T-cell (primary cell): ENCODE measurements at places on chromosomes 16 and 17.

DNA sequence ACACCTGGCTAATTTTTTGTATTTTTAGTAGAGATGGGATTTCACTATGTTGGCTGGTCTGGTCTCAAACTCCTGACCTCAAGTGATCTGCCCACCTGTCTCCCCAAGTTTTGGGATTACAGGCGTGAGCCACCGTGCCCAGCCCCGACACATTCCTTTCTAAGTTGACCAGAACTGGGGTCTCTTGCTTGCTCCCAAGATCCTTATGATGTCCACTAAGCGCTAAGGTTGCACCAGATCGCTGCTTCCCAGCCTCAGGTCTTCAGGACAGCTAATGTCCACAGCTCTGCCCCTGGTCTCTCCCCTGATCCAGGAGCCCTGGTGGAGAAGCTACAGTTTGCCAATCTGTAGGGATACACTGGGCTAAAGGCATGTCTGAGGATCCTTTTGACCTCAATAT, 29.5 kb downstream of the NSMCE1 start:
- DNase-seq: no peak

DNA sequence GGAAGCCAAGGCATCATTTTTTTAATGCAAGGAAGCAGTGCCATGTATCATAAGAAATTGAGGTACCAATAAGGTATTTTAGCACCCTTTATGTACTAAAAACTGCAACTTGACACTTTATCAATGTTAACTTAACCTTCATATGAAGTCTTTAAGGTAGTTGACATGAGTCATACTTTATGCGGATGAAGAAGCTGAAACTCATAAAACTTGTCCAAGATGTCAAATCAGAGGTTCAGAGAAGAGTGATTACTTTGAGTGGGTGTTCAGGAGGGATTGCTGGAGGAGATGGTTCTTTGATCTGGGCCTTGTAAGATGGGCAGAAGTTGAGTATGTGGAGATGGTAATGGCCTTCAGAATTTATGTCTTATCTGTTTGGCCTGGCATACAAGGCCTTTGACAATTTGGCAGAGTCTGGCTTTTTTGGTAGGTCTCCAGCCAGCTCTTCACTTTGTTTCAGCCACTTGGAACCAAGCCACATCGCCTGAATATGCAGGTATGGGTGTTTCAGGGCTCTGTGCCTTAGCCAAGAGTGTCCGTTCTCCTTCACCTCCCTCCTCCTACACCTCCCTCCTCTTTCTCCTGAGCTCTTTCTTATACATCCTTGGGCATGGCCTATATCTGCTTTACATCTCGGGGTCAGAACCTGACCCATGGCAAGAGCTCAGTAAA, 23.7 kb downstream of the YPEL2 start:
- DNase-seq: no peak

- no peak for DNase-seq
Observed at GRCh38 chr17:59372138-59372751, 40.8 kb downstream of the YPEL2 start.

- no peak for DNase-seq
Observed at GRCh38 chr16:27108051-27108770, 41.5 kb downstream of the C16orf82 start.

DNA sequence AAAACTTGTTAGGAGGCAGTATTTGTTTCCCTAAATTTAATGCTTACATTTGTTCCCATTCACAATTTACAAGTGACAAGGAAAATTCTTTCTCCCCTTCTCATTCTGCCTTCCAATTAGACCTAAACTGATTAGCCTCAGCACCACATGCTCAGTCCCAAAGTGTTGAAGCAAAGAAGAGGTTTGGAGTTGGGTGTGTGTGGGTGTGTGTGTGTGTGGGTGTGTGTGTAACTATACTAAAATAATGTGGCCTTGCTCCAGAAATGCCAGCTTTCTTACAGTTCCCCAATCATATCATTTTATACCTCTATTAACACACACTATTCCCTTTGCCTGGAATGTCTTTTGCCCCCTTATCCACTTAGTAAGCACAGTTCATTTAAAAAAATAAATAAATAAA, 6.9 kb upstream of the UTP6 start:
- no peak for DNase-seq

DNA sequence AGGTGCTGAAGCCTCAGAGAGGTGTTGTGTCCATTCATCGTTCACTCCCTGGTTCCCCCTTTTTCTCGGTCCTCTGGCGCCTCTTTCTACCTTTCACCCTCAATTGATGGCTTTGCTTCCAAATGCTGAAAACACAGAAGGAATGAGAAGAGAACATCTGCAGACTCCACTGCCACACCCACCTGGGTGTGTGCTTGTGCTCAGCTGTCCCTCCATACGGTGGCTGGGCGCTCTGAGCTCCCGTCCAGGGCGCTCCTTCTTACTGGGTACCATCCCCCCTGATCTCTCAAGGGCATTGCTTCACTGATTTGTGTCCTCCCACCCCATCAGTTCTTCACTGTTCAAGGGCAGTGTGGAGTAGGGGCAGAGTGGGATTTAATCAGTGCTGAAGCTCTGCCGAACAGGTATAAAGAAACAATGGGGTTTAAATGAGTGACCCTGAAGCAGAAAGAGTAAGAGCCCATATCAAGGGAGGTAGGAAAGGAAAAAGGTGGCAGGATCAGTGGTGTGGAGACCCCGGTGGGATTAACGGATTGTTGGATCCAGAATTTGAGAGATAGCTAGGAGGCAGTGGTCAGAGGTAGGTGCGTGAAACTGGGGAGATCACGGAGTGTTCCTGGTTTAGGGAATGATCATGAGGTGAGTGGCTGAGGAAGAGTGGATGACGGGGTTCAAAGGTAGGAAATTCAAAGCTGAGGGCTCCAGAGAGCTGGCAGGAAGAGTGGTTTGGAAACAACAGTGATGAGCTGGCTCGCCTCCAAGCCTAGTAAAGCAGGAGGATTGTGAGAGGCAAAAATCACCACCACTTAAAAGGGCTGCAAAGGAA, 40.8 kb downstream of the MRTFB start:
- no peak for DNase-seq

- no peak for DNase-seq
Observed at GRCh38 chr17:80129006-80129565, 17.8 kb downstream of the EIF4A3 start.

DNA sequence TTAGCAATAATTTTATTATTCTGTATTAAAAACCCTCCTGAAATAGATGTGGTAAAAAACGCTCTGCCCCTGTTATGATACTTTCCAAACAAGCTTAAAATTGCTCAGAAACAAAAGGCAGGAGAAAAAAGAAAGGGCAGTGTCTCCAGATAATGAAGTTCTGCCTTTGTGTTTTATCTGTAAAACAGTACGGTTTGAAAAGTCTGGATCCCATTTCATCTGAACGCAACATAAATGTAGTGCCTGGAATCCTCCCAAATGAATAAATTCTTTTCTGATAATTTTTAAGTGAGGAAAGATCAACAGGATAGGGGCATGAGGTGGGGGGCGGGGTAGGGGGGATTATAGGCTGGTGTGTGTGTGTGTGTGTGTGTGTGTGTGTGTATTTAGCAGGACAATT, 87.5 kb upstream of the SOX9 start:
- no peak for DNase-seq

GRCh38 chr17:32805029-32805976, 71.6 kb downstream of the MYO1D start:
- DNase-seq: no peak

DNA sequence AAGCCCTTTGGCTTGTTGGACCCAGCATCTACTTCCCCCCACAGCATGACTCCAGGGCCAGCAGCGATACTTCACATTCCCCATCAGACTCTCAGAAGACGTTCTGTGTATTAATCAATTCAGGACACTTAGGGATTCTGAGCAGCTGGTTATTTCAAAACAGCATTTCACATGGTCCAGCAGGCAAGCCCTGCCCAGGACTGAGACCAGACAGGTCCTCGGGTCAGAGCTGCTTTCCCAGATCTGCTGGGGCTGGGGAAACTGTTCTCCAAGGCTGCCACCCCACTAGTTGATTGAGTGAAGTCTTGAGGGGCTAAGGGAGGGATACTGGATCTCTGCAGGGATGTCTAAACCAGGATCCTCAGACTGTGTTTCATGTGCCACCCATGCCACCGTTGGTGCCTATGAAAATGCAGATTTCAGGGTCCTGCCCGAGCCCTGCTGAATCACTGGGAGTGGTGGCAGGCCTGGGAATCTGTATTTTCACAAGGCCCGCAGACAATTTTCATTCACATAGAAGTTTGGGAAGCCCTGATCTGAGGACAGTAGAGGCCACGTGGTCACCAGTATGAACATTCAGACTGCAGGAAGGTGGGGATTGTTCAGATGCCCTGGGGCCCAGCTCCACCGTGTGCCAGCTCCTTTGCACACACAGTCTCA, 40.6 kb upstream of the CDH5 start:
- no peak for DNase-seq

DNA sequence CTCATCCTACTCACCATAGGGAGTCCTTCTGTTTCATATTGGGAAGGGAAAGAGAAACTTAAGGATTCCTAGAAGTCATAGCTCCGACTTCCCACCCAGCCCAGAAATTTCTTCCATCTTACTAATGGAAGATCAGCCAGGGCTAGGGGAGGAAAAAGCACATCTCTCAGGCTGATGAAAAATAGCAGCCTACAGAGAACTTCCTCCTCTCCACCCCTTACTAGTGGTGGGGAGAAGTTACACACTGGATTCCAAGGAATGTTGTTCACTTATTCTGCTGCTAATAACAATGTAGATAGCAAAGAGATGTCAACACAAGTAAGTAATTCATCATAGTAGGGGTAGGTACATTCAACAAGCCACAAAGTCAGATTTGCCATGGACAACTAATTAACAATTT, 94.4 kb downstream of the SPACA3 start:
- DNase-seq: no peak

GRCh38 chr17:68228817-68229570, 18.8 kb upstream of the AMZ2 start:
- no peak for DNase-seq

- no peak for DNase-seq
Observed at GRCh38 chr16:4057439-4057877, 58.8 kb downstream of the ADCY9 start.

GRCh38 chr16:67191411-67191994, 452 bp upstream of the E2F4 start:
- no peak for DNase-seq

DNA sequence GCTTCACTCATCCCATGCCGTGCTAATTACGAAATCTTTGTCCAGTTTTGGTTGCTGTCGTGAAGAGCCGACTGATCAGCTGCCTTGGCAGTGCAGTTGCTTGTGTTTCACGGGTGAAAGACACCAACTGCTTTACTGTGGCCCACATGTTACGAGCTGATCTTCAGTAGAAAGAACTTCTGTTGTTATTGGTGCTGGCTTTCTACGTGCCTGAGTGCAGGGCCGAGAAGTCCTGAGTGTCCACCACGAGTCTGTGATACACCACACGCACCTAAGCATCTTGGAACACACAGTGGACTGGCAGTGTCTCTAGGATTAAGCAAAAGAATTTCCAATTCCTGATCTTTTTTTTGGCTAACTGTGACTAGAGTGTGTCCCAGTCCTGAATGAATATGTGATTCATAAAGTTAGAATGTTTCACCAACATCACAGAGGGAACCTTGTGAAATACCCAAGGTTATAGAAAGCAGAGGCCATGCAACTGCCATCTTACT, 70.4 kb upstream of the CLEC18A start:
- DNase-seq: no peak

GRCh38 chr16:81967358-81967757, 43.9 kb downstream of the SDR42E1 start:
- no peak for DNase-seq

- DNase-seq: no peak
Observed at GRCh38 chr17:1471911-1472821, 16.1 kb upstream of the CRK start.

- DNase-seq: no peak
Observed at GRCh38 chr17:32302860-32303649, 37.4 kb downstream of the RHBDL3 start.

DNA sequence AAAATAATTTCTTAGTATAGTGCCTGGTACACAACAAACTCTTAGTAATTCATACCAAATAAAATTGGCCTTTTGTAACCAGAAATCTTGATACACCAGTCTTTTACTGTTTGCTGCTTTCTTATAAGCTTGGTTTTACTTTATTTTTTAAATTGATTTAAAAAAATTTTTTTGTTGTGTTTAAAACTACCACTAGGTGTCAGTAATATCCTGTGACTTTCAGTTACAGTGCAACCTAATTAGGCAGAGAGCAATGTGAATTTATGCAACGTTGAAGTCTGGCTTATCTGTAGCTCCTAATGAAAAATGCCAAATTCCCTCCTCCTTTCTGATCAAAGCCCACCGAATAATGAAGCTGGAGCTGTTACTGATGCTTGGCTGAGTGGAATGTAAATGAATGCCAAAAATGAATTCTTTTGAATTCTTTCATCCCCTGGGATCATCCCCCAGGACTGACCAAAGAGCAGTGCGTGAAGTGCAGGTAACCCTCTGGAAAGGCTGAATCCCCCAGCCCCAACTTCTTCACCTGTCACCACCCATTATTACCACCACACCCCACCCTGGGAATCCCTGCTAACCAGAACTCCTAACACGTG, 3.8 kb downstream of the ERCC4 start:
- no peak for DNase-seq

GRCh38 chr17:5584383-5585286, at the start of gene NLRP1:
TSS of gene NLRP1 (minus strand) at chr17:5584509. CDS start at chr17:5583957, 552 bp downstream.
- peak; percentile 93 for DNase-seq

DNA sequence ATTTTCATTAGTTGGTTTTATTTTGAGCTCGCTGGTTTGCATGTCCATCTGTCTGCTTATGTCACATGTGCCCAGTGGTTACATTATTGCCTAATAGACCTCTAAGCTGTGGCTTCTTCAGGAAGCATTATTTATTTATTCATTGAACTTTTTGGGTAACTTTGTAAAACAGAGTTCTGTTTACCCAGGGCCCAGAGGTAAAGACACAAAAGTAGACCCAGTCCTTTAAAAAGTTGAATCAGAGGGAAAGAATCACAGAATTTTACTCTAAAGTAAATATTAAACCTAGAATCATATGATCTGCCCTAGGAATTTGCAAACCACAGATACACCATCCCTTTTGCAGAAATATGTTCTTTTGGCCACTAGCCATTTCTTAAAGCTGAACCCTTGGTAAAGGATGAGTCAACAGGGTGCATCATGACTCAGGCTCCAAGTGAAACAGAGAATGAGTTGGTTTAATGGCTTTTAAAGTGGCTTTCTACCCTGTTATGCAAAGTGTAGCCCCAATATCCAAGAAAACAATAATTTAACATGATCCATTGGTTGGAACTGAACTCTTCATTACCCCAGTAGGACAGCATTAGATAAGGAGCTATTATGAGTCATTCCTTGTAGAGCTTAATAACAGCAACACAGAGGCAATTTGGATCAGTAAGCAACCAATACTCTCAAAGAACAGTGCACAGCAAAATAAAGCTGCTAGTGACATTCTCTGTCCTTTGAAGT, 236.3 kb downstream of the KCNJ2 start:
- DNase-seq: no peak

GRCh38 chr16:29816694-29817441, 916 bp downstream of the PAGR1 start:
- DNase-seq: peak; percentile 46
